Sciatic nerve (tissue), 2 donors: ENCODE measurements at places on chromosomes 3 and 15.

DNA sequence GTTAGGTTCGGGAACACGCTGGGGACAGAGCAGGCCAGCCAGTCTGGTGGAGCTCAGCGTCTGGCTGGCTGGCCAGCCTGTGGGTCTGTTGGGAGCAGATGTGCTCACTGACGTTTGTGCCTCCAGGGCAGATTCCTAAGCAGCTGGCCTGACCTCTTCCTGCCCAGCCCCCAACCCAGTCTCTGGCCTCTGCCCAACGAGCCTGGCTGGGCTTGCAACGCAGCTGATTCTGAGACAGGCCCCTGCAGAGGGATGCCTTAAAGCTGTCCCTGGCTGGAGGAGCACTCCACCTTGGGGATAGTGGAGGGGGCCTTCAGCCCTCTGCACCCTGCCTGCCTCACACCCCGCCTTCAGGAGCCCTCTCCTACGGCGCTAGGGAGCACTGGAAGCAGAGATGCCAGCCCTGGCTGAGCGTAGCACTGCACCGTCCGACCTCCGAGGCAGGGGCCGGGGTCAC lies 46.0 kb downstream of the KLF13 start:
- no peak for DNase-seq

- no peak for DNase-seq
Measured at GRCh38 chr15:77575203-77575934, 57.3 kb downstream of the LINGO1 start.

GRCh38 chr15:95894407-95894956 lies 436.0 kb upstream of the NR2F2 start:
- DNase-seq: no peak

DNA sequence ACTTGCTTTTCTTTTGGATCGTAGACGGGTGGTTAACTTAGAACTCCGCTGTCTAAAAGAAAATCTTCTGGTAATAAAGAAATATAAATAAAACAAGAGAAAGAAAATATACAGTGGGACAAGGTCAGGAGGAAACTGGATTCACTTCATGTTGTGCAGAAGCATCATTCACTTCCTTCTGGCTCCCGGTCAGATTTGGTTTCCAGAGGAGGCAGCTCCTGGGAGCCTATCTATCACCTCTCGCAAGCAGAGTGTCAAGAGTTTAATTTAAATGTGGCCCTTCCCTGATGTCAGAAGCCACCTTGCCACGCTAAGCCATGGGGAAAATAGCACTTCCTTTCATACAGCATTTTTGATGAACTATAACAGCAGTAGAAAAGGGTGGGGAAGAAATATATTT lies 139.1 kb downstream of the NSMCE3 start:
- peak; percentile 6 for DNase-seq

- DNase-seq: peak; percentile 91
Measured at GRCh38 chr3:38004415-38005075, 14.0 kb downstream of the VILL start.
